ENCODE measurements at places on chromosomes 16 and 17. TPM values are rescaled to one million over a fixed set of nuclear protein-coding genes. Genes with fewer than 3 reads are reported as not detected.

The CASKIN1 gene
- 5.3 TPM for total RNA-seq

The TTYH2 gene
- 41.8 TPM for total RNA-seq

DNA sequence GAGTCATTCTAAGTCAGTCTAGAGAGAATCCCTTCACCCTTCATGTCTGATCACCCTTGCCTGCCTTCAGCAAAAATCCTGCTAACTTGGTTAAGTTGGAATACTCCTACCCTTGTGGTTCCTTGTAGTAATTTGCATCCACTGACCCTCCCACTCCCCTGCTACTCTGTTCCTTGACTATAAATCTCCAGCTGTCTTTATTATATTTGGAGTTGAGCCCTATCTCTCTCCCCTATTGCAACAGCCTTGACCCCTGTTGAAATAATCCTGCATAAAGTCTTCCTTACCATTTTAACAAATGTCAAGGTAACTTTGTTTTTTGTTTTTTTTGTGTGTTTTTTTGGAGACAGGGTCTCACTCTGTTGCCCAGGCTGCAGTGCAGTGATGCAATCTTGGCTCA lies 590.1 kb downstream of the WWOX start:
- DNase-seq: no peak

DNA sequence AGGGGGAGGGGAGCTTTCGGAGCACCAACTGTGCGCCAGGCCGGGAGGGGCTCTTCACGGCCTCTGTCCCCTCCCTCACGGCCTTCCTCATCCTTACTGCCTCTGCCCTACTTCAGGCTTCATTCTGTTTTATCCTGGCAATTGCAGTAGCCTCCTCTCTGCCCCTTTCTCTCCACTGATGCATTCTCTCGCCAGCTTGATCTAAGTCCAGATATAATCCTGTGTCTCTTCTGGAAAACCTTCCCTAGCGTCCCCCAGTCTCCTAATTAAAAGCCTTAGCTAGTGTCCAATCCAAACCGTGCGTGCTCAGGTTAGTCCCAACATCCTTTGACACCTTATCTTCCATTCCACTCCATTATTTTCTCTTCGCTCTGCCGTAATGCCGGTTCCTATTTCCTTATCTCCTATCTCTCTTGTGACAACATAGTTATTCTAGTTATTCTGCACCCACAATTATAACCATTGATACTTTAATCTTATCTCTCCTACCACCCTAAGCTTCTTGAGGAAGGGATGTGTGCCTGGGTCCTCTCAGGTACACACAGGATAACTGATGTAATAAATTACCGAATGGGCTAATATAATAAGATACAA lies 869 bp downstream of the ZNF48 start:
- DNase-seq: no peak

GRCh38 chr16:58428621-58429542 lies 36.6 kb downstream of the GINS3 start:
- DNase-seq: no peak
